Stimulated activated naive CD4-positive, alpha-beta T cell treated with Interleukin-2 at 50 U/mL for 16 hours (primary cell): ENCODE measurements at places on chromosomes 3 and 15.
A peak's percentile ranks its signal among the peaks of the same experiment; 100 is the strongest.

DNA sequence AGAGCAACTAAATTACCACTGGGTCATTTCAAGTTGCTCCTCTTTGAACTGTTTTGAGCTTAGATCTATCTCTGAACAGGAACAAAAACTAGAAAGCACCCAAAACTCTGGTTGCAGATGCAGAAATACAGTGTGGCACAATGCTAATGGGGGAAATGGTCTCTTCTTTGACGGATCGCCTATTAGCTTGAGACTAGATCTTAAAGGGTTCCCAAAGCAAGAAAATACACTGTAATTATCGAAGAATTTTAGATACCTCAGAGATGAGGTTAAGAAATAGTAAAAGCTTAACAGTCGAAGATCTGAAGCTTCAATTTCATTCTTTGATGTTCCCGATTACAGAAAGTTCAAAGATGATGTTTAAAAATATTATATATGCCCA lies 818 bp downstream of the PPP1R2 start:
- no peak for DNase-seq

DNA sequence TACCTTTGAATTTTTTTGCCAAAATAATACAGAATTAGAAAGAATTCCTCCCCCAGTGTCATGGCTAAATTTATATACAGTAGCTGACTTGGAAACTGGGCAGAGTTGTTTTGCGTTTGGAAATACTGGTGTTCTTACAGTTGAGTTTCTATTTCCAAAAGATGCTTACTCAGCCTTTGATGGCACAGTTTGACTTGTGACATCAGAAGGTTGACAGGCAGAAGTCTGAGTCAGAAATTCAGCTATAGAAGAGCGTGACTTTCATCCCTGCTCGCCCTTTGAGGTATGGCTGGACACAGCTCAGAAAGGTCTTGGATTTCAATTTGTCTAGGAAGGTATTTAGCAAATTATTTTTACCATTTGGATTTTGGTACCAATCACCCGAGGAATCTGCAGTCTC lies 175.8 kb downstream of the VGLL4 start:
- DNase-seq: no peak

- DNase-seq: peak; percentile 33
These were observed 25.1 kb downstream of the C3orf18 start for GRCh38 chr3:50542177-50543034.

DNA sequence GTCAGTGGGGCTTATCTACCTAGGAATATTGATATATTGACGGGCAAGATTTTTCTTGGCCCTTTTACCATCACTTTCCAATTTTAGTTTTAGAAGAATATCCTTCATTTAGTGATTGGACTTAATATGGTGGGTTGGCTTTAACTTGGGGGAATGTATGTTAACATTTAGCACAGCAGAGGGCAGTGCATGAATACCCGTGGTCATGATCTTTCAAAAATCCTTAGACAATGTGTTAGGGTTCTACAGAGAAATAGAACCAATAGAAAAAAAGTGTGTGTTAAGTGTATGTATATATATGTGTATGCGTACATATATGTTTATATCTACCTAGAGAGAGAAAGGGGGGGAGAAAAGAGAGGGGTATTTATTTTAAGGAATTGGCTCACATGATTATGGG lies 36.9 kb downstream of the GPR171 start:
- DNase-seq: no peak

DNA sequence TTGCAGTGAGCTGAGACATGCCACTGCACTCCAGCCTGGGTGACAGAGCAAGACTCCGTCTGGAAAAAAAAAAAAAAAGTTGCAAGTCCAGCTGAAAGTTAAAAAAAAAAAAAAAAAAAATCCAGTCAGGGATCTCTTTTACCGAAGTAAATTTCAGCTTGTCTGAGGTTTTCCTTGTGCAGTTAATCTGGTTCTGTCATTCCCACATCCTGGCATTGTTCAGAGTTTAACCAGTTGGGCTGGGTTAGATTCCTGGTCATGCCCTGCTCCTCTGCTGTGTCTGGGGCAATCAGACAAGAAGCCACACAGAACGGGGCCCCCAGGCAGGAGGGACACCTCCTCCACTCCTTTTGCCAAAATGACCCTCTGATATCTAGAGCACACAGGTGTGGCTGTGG lies 84.1 kb upstream of the KLHL25 start:
- DNase-seq: no peak

DNA sequence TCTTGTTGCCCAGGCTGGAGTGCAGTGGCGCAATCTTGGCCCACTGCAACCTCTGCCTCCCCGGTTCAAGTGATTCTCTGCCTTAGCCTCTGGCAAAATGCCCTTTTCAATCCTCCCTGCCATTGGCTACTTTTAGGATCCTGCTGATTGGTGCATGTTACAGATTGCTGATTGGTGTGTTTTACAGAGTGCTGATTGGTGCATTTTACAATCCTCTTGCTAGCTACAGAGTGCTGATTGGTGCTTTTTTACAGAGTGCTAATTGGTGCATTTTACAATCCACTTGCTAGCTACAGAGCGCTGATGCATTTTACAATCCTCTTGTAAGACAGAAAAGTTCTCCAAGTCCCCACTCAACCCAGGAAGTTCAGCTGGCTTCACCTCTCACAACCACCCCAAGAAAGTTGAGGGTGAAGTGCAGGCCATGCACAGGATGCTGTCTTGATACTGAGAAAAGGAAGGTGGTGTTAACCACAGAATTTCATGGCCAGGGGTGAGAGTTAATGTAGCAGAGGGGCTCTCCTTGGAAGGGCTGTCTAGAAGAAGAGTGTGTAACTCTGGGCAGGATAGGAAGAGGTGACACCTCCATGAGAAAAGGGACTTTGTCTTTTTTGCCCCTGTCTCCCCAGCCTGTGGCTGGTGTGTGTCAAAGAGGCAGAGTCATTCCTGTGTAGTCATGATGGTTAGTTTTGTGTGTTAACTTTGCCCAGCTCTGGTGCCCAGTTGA lies 145.9 kb downstream of the APBA2 start:
- DNase-seq: no peak

DNA sequence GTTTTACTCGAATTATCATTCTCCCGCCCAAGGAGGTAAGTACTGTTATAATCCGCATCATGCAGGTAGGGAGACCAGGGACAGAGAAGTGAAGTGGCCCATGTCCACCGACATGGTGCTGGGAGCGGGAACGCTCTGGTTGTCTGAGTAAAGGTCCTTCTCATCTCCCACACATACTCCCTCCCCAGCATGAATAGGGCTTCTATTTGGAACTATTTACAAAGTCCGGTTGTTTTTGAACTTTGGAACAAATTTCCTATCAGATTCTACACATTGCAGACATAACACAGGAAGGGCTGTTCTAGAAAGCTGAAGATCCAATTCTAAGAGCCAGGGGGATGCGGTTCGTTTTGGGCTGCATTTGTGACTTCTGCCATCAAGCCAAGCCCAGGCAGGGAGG lies 94.8 kb upstream of the TLE3 start:
- no peak for DNase-seq

- DNase-seq: no peak
These were observed 161.3 kb downstream of the GREM1 start for GRCh38 chr15:32878869-32879805.

GRCh38 chr15:75693501-75694240 lies 19.0 kb downstream of the CSPG4 start:
- no peak for DNase-seq

DNA sequence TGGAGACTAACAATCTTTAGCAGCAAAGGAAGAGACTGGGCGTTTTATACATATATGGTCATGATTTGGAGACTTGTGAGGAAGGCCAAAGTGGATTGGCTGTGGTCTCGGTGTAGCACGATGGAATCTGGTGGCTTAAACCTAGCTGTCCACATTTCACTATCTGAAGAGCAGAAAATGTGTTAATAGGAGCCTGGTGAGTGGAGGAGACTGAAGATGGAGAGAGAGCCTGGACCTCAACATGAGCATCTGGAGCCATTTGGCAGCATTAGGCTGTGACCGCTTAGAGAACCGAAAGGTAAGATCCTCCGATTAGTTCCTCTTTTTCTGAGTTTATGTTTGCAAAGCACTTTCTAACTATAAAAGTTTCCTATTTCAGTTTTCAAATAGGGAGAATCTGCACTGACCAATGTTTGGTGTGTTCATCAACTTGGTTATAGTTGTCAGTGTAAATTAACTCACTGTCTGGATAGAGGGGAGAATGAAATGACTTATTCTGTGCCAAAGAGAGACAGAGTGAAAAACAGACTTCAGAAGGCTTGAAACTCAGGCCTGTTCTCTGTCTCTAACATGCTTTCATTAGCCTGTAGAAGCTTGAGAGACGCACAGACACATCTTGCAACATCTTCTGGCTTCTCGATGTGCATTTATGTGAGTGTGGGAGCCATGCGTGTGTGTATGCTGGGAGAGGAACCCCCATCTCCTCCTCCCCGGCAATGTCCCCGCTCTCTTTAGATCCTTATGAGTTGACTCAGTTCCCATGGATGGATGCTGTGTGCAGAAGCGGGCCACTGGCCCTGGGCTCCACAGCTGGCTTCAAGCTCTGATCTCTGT lies 244.7 kb upstream of the TBL1XR1 start:
- no peak for DNase-seq

GRCh38 chr3:557972-558371 lies 361.4 kb downstream of the CHL1 start:
- DNase-seq: no peak
